ENCODE measurements at places on chromosomes 13 and 19.
A peak's percentile ranks its signal among the peaks of the same experiment; 100 is the strongest.

GRCh38 chr13:64855506-64855905, 2374.6 kb downstream of the PCDH9 start:
- no peaks in the 10 kb centered on the region for H3K4me1 ChIP-seq
- H3K27me3 ChIP-seq: no peaks in the 10 kb centered on the region
- no peak overlapping the region for H3K27ac ChIP-seq
- DNase-seq: no peak
- no peaks in the 10 kb centered on the region for H3K36me3 ChIP-seq

- no peak overlapping the region for H3K4me3 ChIP-seq
- no peaks in the 10 kb centered on the region for H3K27me3 ChIP-seq
- H3K27ac ChIP-seq: peak overlapping the region; percentile 12
These were observed 2.5 kb downstream of the HDGFL2 start for GRCh38 chr19:4474514-4475022.

DNA sequence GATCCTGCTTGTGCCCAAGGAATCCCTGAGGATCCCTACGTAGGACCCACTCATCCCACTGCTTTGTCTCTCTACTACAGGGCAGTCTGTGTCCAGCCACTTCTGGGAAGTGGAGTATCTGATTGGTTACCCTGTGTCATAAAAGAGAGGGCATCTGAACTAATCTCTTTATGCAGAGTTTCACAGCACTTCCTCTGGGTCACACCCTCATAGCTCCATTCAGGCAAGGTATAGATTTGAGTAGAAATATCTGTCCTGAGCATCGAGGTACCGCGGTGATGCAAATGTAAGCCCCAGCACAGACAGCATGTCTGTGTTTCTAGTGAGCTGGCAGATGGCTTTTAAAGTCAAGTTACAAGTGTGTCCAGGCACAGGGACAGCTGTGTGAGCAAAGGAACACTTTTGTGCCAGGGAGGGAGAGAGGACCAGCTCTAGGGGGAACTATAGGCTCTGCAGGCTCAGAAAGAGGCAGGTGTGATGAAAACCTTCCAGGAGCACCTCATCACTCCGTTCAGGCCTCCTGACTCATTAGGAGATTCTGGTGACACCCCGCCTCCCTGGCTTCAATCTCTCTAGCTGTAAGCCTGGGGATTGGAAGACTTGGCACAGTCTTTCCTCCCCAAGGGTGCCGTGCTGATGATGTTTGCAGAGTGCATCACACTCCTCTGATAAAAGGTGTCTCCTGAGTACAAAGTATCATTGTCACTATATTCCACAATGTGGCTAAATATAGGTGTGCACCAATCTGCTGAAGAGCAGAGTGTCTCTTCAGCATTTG, 84.3 kb upstream of the UBL3 start:
- H3K36me3 ChIP-seq: no peaks in the 10 kb centered on the region
- peaks cover 7% of the 10 kb centered on the region for H3K4me1 ChIP-seq
- no peaks in the 10 kb centered on the region for H3K27me3 ChIP-seq
- no peak for DNase-seq

- no peaks in the 10 kb centered on the region for H3K36me3 ChIP-seq
- H3K27ac ChIP-seq: no peak overlapping the region
- H3K4me1 ChIP-seq: no peaks in the 10 kb centered on the region
- no peak for DNase-seq
- H3K27me3 ChIP-seq: no peaks in the 10 kb centered on the region
These were observed 113.4 kb upstream of the SLITRK5 start for GRCh38 chr13:87557788-87558187.

DNA sequence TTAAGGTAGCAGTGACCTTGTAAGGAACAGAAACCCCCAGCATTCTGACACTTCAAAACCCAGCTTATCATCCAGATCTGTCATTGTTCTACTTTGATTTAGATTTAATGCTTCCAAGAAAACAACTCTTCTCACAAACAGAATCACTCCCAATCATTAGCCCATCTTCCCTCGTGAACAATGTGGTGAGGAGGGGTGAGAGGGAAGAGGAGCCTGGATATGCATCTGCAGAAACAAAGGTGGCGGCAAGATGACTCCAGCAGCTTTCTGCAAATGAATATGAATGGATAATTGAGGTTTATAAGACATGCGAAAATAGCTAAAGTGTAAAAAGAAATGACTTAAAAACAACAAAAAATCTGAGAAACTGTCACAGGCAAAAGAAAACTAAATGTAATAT, 859.9 kb upstream of the SLC10A2 start:
- DNase-seq: no peak
- H3K27ac ChIP-seq: no peak overlapping the region
- H3K27me3 ChIP-seq: no peaks in the 10 kb centered on the region
- H3K36me3 ChIP-seq: no peaks in the 10 kb centered on the region
- H3K4me1 ChIP-seq: no peaks in the 10 kb centered on the region
- no peak overlapping the region for H3K4me3 ChIP-seq

- H3K27me3 ChIP-seq: peaks cover 34% of the 10 kb centered on the region
- H3K4me1 ChIP-seq: peaks cover 39% of the 10 kb centered on the region
- H3K4me3 ChIP-seq: peak overlapping the region; percentile 24
- DNase-seq: no peak
- H3K36me3 ChIP-seq: no peaks in the 10 kb centered on the region
These were observed 1.8 kb downstream of the PTGER1 start for GRCh38 chr19:14473073-14473977.

DNA sequence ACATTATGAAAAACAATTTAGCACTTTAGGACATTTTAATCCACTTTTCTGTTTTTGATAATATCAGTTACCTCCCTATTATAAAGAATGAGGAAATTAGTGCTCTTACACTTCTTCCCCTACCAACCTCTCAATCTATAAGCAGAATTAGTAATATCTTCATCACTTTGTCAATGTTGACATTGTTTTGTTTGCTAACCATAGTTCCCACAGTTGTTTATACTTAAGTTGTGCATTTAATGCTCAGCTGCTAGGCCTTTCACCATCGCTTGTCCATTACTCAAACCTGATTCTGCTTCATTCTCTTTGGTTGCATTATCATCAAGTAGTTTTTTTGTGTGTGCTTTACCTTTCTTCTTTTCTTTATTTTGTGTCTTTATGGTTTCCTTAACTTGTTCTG, 132.1 kb downstream of the CDK8 start:
- H3K4me3 ChIP-seq: no peak overlapping the region
- no peaks in the 10 kb centered on the region for H3K4me1 ChIP-seq
- no peak for DNase-seq
- H3K36me3 ChIP-seq: peaks cover 6% of the 10 kb centered on the region
- no peak overlapping the region for H3K27ac ChIP-seq

GRCh38 chr13:106473154-106473553, 62.3 kb downstream of the EFNB2 start:
- no peak for DNase-seq
- H3K27ac ChIP-seq: peak overlapping the region; percentile 62
- H3K36me3 ChIP-seq: no peaks in the 10 kb centered on the region
- H3K27me3 ChIP-seq: no peaks in the 10 kb centered on the region
